ENCODE measurements at places on chromosomes 5 and 9.

GRCh38 chr5:14187660-14188059 is 44.5 kb downstream of the TRIO start:
- no peak for DNase-seq

- DNase-seq, result no peak
These were observed 265.4 kb downstream of the RASEF start for GRCh38 chr9:82797534-82797933.

- DNase-seq, result no peak
These were observed 55.1 kb downstream of the CDK5RAP2 start for GRCh38 chr9:120524863-120525262.

DNA sequence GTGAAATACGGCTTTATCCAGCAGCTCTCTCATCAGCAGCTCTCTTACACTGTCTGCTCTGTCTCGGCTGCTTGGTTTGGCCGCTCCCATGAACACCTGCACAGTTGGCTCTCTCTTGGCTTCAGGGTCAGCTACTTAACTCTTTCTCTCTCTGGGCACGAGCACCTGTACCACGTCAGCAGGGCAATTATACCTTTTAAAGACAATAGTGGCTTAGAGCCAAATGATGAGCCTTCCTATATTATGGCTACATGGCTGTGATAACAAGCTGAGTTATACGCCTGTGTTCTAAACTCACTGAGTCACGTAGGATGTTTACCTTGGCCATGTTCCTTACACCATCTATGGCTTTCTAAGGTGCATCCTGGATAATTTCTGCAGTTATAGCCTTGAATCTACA is 69.2 kb upstream of the CTNND2 start:
- DNase-seq, result no peak

DNA sequence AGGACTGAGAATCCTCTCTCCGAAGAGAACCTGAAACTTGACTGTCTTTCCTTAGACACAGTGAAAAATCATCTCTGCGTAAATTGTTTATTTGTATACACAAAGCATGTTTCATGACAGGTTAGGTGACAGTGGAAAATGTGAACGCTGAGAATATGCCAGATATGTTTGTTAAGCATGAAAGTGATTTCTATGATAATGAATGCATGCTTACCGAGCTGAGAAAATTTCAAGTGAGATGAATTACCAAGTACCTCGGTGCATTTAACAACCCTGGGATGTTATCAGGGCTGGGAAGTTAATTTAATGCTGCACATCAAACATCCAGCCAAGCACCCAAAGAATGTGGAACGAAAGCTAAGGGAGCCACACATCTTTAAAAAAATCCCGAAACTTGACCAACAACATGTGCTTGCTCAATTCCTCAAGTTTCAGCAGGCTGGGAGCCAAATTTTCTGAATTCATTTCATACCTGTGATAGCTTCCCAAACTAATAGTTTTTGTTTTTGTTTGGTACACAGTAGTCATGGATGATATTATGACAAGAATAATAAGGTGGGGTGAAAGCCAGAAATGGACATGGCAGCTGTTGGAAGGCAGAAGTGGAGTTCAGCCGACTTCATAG is 336.9 kb downstream of the ARHGEF28 start:
- DNase-seq, result no peak
